ENCODE measurements at places on chromosomes 3 and 15. TPM values are rescaled to one million over a fixed set of nuclear protein-coding genes. Genes with fewer than 3 reads are reported as not detected.
A peak's percentile ranks its signal among the peaks of the same experiment; 100 is the strongest.

DNA sequence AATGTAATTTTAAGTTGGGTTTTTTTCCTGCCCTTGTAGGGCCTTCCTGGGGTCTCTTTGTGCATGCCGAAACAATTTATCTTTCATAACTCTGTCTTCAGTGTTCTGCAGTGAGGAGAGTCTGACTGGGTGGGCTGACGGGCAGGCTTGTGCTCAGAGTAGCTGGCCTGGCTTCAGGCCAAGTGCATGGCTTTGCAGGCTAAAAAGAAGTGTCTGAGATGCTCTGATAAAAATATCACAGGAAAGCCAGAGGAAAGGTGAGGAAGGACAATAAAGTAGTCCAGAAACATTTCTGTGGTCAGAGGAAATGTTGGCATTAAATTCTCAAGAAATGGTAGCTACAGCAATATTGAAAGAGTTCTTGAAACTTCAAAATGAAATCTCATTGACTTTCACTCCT, 25.5 kb downstream of the ST3GAL6 start:
- no peak for DNase-seq

GRCh38 chr3:197603317-197603933, 47.7 kb upstream of the BDH1 start:
- DNase-seq = no peak

GRCh38 chr3:39443530-39443929, 23.9 kb upstream of the MOBP start:
- DNase-seq = no peak

GRCh38 chr3:98025392-98025945, 9.6 kb downstream of the GABRR3 start:
- no peak for DNase-seq

- DNase-seq = no peak
Observed at GRCh38 chr15:32099097-32099785, 68.9 kb downstream of the CHRNA7 start.

Gene GP5
- total RNA-seq = not detected

Gene CATSPER2
- 1.3 TPM for total RNA-seq

Gene GOLGA8N
- total RNA-seq = 10.5 TPM

DNA sequence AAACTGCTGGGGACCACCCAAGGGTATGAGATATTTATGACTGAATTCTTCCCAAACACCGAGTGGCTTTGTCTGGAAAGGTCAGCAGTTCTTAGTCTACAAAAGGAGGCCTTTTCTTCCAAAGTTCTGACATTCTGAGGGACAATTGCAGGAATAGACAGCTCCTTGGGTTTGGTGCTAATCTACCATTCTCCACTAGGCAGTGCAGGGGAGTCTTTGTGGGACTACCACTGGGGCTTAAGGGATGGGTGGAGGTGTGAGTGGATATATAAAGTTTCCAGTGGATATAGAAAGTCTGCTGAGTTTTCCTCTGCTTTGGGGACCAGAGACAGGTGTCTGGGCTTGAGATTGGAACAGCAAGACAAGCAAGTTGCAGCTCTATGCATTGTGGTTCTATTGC, 62.7 kb downstream of the EXOG start:
- DNase-seq = no peak

DNA sequence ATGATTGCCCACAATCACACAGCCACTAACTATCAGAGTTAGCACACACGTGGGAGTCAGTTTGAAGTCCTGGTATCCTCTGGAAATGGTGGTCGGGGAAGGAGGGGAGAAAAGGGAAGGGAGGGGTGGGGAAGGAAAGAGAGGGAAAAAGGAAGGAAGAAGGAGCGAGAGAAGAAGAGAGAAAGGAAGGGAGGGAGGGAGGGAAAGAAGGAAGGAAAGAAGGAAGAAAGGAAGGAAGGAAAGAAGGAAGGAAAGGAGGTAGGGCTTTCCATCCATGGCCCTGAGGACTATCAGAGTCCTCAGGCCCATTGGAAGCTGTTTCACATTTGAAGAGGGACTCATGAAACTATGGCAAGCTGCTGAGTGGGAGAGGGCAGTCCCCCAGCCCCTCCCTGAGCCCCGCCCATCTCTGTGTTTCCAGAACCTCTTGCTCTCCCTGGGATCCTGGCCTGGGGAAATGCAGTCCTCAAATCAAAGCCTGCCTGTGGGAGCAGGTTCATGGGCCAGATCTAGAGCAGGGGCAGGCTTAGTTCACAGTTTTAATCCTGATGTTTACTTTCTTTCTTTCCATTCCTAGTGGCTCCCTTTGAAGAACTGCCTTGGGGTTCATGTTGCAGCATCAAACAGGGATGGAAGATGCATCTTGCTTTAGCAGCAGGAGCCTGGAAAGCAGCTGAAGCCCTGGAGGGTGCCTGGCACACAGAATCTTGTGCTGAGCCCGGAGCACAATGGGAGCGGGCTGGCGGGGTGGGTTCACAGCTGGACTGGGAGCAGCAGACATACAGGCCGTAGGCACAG, 66.1 kb upstream of the GLCE start:
- no peak for DNase-seq

Gene CCK
- 1.6 TPM for total RNA-seq

Gene CLDND1
- total RNA-seq = 116 TPM

DNA sequence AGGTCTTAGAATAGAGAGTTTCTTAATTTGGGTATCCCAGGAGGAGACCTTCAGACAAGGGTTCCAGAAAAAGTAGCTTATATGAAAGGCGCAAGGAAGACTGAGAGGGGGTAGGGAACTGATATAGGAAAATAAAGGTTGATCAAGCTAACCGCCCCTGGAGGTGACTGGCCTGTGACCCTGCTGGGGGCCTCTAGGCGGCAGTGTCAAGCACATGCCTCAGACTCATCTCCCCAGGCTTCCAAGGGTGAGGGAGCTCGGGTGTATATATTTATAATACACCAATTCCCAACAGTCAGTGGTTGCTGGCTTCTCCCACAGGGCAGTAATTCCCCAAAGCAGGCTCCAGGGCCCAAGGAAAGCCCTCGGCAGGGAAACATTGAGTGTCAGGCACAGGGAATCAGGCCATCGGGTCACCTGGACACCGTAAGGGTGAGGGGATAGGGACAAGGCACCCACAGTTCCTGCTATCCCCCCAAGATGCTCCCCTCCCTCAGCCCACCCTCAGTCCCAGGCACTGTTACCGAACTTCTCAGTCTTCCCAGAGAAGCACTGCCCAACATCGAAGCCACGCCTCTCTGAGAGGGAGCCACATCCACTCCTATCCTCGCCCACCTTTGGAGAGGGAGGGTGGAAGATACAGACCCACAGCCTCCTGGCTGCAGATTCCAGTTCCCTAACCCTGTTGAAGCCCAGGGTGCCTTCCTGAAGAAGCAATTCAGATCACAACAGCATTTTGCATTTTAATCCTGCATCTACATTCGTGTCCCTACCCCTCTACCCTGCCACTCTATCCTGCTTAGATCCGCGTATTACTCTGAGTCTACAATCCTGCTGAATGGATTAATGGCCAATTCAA, 19.5 kb upstream of the CAV3 start:
- no peak for DNase-seq

GRCh38 chr3:153180860-153181372, 18.9 kb downstream of the RAP2B start:
- no peak for DNase-seq

- no peak for DNase-seq
Observed at GRCh38 chr3:108755686-108756085, 1.5 kb downstream of the RETNLB start.

Gene CCR8
- total RNA-seq = not detected

DNA sequence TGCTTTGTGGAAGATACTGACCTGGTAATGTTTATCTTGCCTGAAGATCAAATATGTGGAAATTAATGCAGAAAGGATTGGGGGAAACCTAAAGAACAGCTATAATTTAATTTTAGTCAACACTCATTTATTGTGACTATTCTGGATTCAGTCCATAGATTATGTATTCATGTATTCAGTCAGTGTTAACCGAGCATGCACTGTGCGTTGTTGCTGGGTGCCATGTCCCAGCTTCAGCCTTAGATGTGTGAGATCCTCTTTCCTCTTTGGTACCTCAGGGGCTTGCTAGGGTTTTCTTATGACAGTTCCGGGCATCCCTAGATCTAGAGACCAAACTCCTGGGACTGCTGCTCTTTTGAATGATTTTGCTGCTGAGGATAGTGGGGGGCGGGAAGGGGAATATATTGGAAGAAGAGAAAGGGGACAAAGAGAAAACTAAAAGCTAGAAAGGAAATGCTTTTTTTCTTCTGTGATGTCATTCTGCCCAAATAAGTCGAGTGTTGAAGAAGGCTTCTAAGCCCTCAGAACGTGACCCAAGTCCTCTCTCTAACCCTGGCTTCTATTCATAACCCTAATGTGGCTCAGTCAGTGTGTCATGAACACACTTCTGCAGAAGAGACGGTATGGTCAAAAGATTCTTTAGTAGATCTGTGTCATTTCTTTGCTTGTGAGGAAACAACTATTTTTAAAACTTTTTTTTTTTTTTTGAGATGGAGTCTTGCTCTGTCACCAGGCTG, 33.5 kb downstream of the STARD9 start:
- DNase-seq = no peak

Gene MYO5C
- total RNA-seq = 7.7 TPM

DNA sequence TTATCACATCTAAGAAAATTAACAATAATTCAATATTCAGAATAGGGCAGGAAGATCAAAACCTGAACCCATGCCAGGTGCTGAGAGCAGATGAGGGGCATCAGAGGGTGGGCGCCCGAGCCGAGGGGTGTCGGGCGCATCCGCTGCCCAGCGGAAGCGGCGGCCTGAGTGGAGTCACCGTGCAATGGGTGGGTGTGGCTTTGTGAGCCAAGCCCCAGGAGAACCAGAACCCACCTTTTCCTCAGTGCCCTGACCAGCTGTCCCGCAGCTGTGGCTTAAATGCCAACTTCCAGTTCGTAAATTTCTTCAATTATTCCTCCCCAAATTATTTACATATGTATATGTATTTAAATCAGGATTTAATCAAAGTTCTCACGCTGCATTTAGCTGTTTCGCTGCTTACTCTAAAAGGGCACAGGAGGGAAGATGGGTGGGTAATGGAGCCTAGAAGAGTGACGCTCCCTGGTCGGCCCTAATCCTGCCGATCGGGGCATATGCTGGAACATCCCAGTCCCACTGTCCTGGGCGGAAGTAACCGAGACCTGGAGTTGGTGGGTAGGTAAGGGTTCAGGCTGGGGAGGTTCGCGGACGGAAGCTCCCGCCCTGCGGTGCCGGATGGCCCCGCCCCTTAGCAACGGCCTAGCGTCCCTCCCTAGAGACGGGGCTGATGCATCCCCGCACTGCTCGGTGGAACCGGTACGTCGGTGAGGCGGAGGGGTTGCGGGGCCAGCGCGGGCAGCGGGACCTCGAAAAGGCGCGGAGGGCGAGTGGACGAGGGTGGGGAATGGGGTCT, 1.3 kb downstream of the DNAH1 start:
- DNase-seq = peak; percentile 36

- no peak for DNase-seq
Observed at GRCh38 chr3:71442652-71443042, 140.9 kb downstream of the FOXP1 start.

GRCh38 chr3:117246771-117247555, 537.4 kb downstream of the TUSC7 start:
- DNase-seq = no peak

DNA sequence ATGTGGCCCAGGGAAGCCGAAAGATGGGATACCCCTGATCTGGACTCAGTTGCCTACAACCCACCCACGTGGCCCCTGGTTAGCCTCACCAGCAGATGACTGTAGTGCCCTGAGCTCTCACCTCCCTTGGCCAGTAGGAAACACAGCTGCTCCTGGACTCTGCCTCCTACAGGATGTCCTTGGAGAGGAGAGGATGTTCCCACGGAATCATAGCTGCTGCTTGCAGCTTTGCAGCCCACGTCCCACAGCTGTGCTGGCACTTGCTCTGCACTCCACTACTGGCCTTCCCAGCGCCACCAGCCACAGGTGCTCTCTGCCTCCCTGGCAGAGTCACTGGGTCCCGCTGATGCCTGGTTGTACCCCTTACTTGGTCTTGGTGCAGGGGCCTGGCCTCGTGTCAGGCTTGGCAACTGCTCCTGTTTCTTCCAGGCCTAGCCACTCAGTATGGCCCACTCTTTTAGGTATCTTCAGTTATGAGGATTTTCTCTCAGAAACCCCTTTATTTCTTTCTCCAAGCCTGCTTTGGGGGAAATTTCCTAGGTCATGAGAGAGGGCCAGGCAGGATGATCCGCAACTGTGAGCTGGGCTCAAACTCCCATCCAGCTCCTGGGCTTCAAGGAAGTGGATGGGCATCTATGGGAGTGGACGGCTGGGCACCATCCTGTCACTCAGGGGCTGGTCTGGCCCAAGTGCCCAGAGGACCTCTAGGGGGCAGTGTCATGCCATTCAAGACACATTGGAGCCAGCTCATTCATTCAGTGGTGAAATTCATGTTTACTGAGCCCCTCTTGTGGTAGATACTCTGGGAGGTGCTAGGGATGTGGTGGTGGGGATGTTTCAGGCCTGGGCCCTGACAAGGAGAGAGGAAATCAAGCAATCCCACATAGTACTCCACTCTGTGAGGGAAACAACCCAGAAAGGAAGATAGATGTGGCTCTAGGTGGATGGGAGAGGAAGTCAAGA, 16.2 kb upstream of the VILL start:
- no peak for DNase-seq

DNA sequence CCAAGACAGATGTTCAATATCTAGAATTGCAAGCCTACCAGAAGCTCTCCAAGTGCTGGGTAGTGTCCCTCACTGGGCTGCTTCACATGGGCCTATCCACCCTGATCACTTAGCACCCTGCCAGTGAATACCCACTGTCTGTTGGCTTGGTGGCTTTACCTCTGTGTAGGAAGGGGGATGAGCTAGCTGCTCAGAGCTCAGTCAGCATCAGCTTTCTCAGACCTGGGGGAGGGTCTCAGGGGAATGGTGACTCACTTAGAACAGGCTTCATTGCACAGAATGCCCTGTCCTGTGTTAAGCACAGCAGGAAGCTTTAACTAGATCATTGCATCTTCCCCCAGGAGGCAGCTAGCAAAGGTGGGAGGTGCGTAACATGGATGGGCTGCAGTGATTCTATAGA, 209.8 kb downstream of the PDCD6IP start:
- DNase-seq = no peak

DNA sequence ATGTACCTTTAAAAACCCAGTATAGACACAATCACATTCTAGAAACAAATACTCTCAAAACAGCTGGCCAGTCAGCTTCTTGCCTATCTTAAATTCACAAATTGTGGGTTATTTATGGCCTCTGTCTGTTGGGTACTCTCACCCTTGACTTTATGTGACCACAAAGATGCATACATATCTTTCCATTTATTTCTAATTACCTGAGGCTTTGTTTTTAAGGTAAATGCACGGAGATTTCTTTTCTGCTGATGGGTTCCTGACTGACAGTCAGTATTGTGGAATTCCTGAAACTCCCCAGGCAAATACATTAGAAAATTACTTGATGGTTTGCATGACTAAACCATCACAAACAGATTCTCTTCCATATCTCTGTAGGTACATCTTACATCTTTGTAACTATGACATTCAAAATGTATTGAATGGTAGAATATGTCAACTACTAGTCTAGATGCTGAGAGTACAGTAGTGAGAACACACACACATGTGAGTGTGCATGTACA, 107.7 kb downstream of the EDEM1 start:
- DNase-seq = no peak

GRCh38 chr15:48634096-48634495, 11.4 kb downstream of the FBN1 start:
- no peak for DNase-seq

Gene SH2D7
- not detected for total RNA-seq
